GM13977 (cell line): ENCODE measurements at places on chromosomes 7 and 10.
A peak's percentile ranks its signal among the peaks of the same experiment; 100 is the strongest.

DNA sequence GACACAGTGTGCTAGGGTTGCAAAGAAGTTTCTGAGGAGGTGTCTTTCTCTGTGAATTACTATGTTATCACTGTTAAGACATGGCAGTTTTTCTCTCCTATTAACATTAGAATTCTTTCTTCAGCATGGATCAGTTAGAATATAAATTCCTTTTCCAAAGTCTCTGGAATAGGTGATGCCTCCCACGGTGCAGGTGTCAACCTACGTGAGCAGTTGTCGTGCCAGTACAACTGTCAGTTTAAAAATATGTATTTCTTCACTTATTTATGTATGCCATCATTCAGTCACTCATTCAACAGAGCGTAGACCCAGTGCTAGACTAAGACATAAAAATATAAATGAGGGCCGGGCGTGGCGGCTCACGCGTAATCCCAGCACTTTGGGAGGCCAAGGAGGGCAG lies 83.5 kb downstream of the TACC2 start:
- DNase-seq = no peak

- no peak for DNase-seq
Observed at GRCh38 chr7:44911911-44912310, 26.6 kb upstream of the PURB start.

DNA sequence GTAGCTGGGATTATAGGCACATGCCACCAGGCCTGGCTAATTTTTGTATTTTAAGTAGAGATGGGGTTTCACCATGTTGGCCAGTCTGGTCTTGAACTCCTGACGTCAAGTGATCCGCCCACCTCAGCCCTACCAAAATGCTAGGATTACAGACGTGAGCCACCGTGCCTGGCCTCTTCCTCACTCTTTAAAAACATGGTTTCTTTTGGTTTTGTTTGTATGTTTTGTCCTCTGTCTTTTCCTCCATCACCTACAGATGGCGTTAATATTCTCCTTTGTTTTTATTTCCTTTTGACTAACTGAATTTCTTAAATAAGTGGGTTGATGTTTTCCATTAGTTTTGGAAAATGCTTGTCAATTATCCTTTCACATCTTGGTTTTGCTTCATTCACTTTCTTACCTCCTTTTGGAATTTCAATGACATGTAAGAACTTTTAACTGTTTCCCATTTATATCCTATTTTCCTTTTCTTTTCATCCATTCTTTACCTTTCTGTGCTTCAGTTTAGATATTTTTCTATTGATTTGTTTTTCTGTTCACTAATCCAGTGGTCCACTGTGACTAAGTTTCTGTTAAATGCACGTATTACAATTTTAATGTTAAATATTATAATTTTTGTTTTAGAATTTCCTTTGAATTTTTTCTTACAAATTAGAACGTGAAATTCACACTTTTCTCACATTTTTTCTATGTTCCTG lies 104.1 kb downstream of the ZNF467 start:
- no peak for DNase-seq

DNA sequence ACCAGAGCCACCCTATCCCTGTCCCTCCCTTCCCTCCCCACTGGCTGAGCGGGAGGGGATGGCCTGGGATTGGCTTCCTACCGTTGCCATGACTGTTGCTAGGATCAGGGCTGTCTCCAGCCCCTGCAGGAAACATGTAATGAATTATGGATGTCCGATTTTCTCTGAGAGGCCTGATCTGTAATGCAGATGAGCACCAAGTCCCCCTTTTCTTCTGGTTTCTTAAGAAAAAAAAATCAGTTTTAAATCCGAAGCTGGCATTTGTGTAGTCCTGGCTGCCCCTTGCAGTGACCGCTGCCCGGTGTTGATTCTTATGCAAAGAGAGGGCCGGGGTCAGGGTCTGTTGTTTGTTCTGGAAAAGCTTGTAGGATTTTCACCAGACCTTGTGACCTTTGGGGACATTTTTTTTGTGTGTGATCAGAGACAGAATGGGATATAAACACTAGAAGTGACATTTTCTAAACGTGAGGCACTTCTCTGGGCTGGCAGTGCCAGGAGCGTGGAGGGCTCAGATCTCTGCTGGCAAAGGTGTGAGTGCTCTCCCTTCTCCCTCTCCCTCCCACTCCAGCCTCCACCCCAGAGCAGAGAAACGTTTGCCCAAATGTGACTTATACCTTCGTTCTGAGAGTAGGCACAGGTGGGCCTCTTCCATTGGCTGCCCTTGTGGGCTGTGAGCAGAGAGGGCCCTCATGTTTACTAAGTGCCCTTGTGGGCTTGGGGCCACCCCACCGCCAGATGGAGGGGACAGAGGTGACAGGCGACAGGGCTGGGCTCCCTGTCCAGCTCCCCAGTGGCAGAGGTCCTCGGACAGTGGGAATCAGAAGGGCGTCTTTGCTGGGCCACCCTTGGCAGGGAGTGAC lies 127.5 kb downstream of the DNAJB6 start:
- DNase-seq = no peak

DNA sequence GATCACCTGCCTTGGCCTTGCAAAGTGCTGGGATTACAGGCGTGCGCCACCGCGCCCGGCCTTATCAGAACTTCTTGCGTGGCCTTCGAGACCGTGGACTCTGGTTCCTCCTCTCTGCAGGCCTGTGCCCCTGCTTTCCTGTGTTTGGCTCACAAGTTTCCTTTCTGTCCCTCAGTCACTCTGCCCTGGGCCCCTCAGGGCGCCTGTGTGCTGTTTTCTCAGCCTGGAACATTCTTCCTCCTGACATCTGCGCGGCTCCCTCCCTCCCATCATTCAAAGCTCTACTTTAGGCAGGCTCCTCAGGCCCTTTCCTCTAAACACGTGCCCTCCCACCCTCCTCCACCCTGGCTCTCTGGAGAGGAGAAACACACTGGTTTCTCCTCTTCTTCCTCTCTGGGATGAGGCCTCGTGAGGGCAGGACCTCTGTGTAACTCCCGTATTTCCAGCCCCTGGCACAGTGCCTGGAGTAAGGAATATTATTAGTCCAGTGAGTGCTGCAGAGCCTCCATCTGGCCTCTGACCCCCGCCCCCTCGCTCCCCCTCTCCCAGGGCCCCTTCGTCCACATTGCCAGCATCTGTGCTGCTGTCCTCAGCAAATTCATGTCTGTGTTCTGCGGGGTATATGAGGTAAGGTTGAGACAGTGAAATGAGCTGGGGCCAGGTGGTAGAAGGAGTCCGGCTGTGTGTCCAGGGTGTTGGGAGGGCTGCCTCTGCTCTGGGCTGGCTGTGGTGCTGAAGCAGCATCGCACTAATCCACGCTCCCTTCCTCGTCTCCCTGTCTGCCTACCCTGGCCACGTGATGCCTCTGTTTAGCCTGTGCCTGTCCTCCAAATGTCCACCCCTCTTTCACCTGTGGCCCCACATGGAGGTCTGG lies 7.1 kb downstream of the CLCN1 start:
- no peak for DNase-seq

DNA sequence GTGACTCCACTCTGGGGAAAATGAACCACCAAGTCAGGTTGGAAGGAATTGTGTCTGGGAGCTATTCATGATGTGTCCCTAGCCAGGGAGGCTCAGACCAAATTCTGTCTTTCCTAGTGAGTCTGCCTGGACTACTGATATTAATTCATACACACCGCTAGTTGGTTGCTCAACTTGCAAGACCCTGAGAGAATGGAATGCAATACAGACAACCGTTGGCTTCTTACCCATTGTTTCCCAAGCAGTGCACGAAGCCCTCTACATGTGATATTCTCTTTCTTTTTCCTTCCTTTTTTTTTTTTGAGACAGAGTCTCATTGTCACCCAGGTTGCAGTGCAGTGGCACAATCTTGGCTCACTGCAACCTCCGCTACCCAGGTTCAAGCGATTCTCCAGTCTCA lies 19.4 kb upstream of the SRGN start:
- no peak for DNase-seq

DNA sequence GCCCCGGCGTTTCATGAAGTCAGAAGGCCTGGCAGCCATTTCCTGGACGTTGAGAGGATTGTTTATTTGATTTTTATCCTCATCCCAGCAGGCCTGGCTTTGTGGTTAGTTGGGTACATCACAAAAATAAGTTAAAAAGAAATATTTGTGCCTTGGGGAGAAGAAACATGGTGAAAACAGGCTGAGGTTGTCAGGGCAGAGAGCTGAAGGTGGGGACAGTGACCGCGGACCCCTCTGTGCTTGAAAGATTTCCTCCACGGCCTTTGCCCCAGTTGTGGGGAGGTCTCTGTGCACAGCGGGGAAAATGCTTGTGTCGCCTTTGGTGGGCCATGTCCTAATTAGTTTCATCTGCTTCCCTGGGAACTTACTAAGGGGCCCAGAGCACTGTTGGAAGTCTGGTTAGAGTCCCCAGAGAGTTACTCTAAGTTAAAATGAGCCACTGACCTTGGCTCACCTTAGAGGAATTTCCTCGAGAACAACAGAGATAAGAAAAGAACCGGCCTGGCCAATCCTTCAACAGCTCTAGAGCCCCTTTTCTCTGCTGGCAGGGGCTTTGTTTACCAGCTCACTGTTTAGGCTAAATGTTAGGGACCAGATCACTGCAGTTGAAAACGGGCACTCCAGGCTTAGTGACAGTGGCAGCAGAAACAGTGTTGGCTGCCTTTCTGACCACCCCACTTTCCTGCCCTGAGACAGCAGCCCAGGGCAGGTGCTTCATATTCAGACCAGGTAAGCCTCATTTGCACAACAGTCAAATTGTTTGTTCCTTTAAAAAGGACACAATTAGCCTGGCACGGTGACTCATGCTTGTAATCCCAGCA lies 37.9 kb downstream of the CRCP start:
- DNase-seq = no peak

GRCh38 chr7:116798232-116798631 lies 64.2 kb upstream of the CAPZA2 start:
- DNase-seq = no peak

DNA sequence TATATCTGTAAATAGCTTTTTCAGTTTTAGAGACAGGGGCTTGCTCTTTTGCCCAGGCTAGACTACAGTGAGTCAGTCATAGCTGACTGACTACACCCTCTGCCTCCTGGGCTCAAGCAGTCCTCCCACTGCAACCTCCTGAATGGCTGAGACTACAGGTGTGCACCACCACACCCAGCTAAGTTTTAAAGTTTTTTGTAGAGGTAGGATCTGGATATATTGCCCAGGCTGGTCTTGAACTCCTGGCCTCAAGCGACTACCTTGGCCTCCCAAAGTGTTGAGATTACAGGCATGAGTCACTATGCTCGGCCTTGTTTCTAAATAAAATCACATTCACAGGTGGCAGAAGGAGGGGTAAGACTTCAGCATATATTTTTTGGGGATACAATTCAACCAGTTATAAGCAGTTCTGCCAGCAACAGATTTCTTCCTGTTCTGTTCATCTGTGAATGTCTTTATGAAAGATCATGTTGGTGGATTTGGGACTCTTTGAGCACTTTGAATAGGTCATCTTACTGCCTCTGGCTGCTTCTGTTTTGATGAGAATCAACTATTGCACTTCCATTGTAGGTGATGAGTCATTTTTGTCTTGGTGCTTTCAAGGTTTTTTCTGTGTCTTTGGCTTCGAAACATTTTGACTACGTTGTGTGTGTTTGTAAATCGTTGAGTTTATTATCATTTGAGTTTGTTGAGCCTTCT lies 15.7 kb downstream of the RBM33 start:
- peak; percentile 70 for DNase-seq

GRCh38 chr7:95569720-95570119 lies 26.6 kb downstream of the PDK4 start:
- no peak for DNase-seq

- no peak for DNase-seq
Observed at GRCh38 chr7:87210506-87210905, 9.0 kb downstream of the TMEM243 start.

GRCh38 chr7:143408686-143409561 lies at the start of gene EPHA1:
EPHA1 (minus strand) TSS chr7:143408856; CDS start chr7:143408805, 51 bp downstream.
- peak; percentile 75 for DNase-seq

GRCh38 chr7:83478616-83479015 lies 170.3 kb downstream of the SEMA3E start:
- DNase-seq = no peak

GRCh38 chr7:25314094-25314730 lies 85.9 kb upstream of the NPVF start:
- DNase-seq = no peak

DNA sequence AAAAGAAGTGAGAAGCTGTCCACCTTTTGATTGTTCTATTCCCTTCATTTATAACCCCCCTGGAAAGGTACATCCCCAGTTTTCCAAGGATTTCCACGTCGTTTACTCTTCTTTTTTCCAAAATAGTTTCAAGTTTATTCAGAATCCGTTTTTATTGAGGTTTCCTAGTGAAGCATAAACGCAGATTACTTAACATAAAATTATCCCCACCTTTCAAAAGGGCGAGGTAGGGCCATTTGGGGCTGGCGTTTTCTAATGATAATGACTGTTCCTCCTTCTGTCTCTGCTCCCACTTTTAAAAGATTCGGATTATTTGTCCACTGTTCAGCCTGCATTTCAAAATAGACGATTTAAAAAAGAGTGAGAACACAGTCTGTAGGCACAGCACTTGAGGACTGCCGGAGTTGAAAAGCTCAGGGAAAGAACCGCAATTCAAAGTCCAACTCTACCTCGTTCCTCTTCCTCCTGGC lies 165.2 kb upstream of the PPP1R3A start:
- DNase-seq = no peak

DNA sequence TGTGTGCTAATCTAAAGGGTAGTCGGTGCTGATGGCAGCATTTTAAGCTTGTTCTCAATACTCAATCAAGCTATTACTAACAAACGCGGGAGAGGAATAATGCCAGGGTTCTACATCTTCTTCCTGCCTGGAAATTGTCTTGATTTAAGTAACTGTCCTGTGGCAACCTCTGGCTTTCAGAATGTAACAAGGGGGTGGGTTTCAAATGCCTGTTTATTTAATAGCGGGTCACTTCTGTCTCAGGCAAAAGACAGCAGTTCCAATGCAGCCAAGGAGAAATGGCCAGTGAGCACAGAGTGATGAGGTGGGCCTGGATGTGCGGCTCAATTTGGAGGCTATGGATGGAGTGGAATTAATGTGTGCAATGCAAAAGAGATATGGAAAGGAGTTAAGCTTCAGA lies 692.4 kb downstream of the KCNMA1 start:
- DNase-seq = no peak

- no peak for DNase-seq
Observed at GRCh38 chr7:112009081-112009480, 197.1 kb downstream of the DOCK4 start.

DNA sequence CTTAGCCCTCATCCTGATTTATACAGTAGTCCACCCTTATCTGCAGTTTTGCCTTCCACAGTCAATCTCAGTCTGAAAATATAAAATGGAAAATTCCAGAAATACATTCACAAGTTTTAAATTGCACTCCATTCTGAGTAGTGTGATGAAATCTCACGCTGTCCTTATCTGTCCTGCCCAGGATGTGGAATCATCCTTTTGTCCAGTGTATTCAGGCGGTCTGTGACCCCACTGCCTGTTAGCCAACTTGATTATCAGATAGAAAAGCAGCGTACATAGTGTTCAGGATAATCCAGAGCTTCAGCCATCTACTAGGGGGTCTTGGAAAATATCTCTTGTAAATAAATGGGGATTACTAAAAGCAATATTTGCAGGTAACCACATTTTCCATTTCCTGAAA lies 146.3 kb downstream of the MALRD1 start:
- DNase-seq = no peak
